ENCODE measurements at places on chromosomes 5 and 9.
A peak's percentile ranks its signal among the peaks of the same experiment; 100 is the strongest.

GRCh38 chr5:51380603-51381207 lies 2.5 kb upstream of the ISL1 start:
- peak; percentile 34 for DNase-seq

GRCh38 chr5:169791251-169791650 lies 154.2 kb downstream of the DOCK2 start:
- no peak for DNase-seq

DNA sequence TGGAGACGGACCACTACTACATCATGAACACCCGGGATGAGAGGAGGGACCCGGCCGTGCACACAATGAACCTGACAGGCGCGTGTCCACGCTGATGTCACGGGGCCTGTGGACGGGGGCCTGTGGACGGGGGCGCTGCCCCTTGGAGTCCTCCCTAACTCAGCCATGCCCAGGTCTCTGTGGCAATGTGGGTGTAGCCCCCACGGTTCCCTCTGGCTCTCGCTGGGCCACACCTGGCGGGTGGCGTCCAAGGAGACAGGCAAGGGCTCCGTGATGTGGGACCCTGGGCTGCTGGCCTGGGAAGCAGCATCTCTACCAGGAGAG lies 22.1 kb downstream of the PAEP start:
- no peak for DNase-seq

DNA sequence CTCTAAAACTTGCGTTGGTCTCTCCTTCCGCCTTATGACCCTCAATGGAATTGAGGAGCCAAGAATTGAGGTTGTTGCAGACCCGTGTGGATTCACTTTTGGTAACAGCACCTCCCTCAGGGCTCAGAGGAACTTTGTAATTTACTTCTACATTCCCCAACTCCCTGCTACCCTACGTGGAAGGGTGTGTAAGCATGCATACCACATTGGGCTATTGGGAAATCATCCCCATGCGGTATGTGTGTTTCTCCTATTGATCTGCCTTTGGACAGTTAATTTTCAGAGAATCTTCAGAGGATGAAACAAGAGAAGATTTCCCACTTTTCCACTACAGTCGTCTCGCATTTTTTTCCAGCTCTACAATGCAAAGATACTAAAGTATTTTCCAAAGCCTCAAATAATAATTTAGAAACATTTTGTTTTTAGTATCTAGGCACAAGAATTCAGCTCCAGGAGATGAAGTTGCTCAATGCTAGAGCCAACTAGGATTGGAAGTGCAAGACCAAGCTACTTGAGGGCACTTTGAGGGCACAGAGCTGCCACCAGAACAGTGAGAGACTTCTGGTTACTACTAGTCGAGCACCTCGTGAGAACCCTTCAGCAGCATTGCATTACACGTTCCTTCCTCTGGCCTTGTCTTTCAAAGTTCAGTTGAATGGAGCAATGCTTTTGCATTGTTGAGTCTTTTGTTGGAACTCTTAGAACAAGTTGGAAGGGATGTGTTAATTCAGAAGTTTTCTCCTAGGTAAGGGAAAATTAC lies 3.4 kb downstream of the C1QTNF3 start:
- DNase-seq: no peak

DNA sequence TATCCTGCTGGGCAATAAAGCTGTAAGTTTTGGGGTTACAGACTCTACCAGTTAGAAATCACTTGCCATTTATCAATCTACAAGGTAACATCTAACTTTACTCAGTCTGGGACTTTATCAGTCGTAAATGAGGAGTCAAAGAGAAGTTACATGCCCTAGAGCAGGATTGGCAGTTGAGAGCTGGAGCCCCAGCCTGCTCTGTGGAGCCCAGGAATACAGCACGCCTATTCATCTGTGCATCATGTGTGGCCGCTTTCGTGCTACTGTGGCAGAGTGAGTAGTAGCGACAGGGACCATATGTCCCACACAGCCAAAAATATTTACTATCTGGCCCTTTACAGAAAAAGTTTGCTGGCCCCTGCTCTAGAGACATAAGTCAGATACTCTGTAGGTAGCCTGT lies 152.5 kb upstream of the NTRK2 start:
- DNase-seq: no peak
